ELR (cell line): ENCODE measurements at places on chromosomes 6 and 20.

DNA sequence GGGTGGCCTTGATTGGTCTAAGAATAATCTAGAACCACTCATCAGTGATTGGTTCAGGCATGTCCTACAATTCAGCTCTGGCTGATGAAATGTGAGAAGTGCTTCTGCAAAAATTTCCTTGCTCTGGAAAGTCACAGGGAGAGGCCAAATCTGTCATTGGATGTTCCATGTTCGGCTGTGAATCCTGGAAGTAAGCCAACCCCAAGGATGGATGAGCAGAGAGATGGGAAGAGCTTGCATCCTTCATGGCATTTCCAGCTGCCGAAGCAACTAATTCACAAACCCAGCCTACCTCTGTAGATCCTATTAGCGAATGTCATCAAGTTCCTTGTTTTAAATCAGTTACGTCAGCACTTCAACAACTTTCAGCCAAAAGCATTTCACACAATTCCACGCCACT, 187.2 kb upstream of the SOX4 start:
- no peak for DNase-seq

DNA sequence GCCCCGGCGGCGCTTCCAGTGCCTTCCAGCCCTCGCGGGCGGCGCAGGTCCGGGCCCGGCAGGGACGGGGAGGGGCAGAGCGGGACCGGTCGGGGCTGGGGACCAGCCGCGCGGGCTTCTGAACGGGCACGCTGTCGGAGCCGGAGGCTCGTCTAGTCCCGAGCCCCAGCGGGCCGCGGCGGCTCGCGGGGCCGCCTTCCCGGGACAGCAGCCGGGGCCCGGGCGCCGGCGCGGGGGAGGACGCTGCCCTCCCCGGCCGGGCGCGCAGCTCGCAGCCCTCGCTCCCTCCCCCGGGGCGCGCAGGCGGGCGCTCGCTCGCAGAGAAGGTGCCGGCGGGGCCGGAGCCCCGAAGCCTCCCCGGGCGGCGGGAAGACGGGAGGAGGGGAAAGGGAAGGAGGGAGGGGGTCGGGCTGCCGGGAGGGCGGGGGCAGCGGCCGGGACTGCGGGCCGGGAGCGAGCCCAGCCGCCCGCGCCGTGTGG, 696 bp upstream of the SIRPA start:
- no peak for DNase-seq

GRCh38 chr6:126444659-126445273, 104.9 kb downstream of the CENPW start:
- peak; percentile 2 for DNase-seq

GRCh38 chr6:35078226-35078850, 62.8 kb downstream of the TCP11 start:
- no peak for DNase-seq

DNA sequence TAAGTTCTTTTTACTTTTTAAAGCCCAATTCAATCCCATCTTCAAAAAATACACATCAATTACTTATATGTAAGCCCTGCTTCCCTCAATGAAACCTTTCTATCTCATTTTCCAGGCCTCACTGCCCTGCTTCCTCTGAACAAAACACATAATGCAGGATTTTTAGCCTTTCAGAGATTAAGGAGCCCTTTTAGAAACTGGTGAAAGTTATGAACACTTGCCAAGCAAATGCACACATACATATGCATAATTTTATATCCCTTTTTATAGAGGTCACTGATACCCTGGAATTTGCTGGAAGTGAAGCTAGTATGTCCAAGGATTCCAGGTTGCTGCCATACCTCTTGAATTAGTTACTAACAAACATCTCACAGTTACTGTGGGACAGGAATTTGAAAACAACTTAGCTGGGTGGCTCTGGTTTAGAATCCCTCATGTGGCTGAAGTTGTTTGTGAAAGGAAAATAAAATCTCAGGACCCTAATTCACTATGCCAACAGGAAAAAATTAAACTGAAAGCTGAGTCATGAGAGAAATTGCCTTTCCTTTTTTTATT, 75.8 kb downstream of the UBE3D start:
- no peak for DNase-seq

DNA sequence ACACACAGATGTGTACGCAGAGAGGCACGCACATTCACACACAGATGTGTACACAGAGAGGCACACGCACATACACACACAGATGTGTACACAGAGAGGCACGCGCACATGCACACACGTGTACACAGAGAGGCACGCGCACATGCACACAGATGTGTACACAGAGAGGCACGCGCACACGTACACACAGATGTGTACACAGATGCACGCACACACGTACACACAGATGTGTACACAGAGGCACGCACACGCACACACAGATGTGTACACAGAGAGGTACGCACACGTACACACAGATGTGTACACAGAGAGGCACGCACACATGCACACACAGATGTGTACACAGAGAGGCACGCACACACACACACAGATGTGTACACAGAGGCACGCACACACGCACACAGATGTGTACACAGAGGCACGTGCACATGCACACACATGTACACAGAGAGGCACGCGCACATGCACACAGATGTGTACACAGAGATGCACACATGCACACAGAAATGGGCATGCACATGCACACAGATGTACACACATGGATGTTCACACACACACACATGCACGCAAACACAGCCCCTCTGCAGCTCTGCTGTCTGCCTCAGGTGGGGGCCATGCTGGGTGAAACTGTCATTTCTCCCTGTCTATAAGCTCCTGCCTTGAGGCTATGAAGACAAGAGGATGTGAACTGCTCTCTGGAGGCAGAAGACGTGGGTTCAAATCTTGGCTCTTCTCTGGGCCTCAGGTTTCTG, 14.3 kb upstream of the MYT1 start:
- DNase-seq: no peak

DNA sequence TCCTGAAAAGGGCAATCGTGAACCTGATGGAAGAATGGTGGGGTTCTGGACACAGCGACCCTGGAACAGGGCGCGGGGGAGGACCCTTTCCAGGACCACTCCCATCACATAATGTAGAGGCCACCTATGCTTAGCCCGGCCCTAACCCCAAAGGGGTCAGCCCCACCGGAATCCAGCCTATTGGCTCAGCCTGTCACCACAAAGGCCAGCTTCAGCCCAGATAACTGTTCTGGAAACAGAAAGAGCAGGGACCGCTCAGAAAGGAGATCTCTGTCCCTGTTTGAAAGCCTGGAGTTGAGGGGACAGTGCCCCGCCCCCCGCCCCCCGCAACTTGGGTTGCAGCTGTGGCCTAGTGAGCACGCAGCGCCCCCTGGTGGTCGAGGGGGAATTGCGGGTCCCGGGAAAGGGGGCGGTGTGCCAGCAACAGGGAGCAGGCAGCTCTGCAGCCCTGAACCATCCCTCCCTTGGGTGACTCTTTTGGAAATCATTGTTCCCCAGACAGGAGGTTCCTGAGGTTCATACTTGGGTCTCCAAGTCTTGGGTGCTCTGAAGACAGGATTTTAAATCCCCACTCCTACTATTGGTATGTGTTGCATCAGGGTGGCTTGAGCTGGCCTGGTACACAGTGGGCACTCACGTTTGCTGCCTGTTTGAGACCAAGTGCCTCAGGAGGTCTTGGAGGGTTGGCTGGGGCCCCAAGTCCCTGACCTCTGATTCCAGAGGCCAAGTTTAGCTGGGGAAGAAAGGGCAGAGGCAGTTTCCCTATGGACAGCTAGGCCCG, 1.5 kb downstream of the SIGLEC1 start:
- DNase-seq: peak; percentile 57

- peak; percentile 58 for DNase-seq
Observed at GRCh38 chr6:136031982-136032381, 180.5 kb downstream of the PDE7B start.
